ENCODE measurements at places on chromosomes 6 and 20.

- DNase-seq = no peak
Measured at GRCh38 chr6:130965656-130966055, 97.4 kb downstream of the EPB41L2 start.

DNA sequence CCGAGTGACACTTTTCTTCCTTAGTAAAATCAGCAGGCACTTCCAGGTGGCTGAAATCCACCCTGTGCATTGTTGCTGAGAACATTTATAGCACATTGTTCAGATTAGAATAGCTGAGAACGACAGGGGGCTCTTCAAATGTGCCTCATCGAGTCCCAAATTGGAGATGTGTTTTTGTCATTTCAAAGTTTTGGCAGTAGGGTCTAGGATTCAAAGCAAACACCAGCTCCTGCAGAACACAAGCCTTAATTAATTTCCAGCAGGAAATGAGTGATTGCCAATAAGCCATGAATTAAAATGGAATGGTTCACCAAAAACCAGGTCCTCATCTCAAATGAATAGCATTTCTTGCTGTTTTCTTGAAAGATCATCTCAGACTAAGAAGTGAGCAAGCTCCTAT lies 171.6 kb downstream of the PLCB1 start:
- DNase-seq = no peak

- DNase-seq = no peak
Measured at GRCh38 chr20:42974347-42974746, 215.4 kb downstream of the PTPRT start.

- DNase-seq = no peak
Measured at GRCh38 chr6:143449082-143449713, 1.3 kb downstream of the ADAT2 start.

DNA sequence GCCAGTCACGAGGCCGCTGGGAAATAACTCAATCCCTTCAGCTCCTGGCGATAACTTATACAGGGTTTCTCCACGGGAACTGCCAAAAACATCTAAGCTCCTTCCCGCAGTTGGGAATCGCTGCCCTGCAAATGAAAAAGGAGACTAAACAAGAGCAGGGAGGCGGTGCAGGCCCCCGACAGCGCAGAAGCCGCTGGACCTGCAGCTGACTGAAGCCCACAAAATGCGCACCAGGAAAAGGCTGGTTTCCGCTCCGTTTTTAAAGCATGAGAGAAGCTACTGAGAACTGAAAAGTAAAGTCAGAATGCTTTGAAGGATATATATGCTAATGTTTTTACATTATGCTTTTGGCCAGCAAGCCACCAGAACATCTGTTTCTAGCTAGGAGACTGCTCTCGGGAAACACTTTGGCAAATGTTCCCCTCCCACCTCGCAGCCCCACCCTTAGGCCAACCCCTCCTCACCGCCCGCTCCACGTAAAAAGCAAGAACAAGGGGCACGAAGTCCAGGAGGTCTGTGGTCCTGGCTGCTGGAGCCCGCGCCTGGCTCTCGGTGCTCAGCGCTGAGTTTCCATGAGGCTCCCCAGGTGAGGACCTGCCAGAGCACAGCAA lies 90.5 kb downstream of the SOD2 start:
- DNase-seq = no peak

DNA sequence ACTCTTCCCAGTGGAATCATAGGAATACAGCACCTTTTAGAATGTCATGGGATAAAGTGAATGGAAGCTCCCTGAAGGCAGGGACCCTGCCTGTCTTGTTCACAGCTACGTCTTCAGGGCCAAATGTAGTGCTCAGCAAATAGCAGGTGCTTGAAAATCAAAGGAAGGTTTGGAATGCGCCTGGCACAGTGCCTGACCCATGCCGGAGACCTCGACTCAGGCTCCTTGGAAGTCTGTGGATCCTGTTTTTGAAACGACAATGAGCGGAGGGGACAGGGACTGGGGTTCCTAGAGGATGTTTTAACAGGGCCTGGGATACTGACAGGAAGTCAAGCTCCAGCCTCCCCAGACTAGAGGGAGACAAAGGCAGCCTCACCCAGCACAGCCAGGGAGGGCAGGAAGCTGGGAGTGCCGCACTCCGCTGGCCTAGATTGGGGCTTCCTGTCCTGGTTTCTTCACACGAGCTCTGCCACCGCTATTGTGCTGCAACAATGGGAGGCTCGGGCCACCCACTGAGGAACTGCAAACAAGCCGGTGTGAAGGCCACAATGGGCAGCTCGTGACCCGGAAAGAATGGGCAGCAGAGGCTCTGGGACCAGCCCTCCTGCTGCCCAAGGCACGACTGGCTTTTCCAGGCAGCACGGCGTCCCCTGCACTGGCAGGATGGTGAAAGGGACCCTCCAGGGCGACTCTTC lies 76.7 kb downstream of the PREX1 start:
- no peak for DNase-seq

DNA sequence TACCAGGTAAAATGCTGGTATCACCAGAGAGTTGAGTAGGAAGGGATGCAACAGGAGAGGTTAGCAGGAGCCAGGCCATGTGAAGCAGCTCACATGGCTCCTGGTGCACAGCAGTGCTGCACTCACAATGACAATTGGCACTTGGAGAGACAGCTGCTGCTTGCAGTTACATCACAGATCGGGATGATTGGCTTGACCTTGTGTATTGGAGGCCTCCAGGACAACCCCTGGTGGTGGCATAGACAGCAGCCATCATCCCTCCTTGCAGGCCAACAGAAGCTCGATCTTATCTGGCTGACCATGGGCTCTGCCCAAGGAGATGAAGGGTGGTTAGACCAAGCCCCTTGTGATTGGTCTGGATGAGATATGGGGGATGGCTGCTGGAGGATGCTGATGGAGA lies 73.0 kb downstream of the EYA2 start:
- no peak for DNase-seq

DNA sequence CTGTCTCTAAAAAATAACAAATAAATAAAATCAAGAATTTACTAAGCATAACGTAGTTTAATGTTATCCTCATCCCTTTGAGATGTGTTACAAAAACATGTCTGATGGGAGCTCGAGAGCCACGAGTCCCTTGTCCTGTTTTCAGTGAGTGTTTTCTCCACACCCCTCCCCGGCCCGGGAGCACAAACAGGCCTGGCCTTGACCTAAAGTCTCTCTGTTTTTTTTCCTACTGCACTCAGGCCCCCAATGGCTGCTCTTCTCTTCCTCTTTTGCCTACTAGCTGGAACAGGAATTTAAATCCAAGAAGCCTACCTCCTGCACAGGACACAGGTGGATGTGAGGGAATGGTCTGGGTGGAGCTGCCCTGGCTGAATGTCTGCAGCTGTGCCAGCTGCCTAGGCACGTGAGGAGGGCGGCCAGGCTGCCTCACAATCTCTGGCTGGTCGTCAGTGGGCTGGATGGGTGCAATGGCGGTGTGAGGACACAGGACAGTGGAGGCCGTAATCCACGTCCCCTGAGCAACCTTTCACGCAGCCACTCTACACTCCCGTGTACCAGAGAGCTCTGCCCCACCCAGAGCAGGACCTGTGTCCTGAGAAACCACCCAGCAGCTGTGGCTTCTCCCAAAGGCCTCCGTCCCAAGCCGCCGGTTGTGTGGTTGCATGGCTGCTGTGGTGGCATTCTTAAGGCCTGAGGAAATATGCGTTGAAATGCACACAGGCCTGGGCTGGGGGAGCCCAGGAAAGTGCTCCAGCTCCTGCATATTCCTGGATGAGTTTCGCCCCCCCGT lies 117.5 kb downstream of the FAM120B start:
- no peak for DNase-seq

DNA sequence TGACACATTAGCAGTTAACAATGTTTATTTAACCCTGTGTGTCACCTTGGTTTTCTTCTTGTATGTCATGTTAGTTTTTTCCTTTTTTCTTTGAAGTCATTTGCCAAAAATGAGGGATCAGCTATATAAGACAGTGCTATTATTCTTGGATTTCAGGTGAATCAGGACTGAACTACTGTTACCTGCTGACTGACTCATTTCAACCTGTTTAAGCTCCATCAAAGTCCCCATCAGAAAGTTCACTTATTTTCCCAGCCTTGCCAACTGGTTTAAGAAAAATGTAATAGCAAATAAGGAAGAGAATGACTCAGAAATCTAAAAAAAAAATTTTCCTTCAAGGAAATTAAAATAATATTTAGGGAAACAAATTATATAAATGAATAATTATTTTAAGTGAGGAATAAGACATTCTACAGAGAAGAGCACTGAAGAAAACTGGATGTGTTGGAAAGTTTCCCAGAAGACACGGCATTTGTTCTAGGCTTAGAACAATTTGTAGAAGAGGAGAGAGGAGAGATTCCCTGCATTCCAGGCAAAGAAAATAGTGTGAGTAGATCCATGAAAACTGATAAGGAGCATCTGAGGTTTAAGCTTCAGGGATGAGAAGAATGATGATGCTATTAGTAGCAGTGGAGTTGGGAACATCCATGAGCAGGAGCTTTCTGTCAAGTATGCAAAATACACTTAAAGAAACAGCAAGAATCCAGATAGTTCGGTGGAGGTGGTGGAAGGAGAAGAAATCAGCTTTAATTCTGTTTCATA lies 84.9 kb upstream of the SIM1 start:
- no peak for DNase-seq
